ENCODE measurements at places on chromosomes 6 and 20.

GRCh38 chr20:57301026-57301425 is 28.6 kb upstream of the SPO11 start:
- peaks cover under 1% of the 10 kb centered on the region for H3K27me3 ChIP-seq
- no peak overlapping the region for H3K4me3 ChIP-seq
- H3K27ac ChIP-seq: no peak overlapping the region
- H3K36me3 ChIP-seq: no peaks in the 10 kb centered on the region
- no peaks in the 10 kb centered on the region for H3K4me1 ChIP-seq
- DNase-seq: no peak

DNA sequence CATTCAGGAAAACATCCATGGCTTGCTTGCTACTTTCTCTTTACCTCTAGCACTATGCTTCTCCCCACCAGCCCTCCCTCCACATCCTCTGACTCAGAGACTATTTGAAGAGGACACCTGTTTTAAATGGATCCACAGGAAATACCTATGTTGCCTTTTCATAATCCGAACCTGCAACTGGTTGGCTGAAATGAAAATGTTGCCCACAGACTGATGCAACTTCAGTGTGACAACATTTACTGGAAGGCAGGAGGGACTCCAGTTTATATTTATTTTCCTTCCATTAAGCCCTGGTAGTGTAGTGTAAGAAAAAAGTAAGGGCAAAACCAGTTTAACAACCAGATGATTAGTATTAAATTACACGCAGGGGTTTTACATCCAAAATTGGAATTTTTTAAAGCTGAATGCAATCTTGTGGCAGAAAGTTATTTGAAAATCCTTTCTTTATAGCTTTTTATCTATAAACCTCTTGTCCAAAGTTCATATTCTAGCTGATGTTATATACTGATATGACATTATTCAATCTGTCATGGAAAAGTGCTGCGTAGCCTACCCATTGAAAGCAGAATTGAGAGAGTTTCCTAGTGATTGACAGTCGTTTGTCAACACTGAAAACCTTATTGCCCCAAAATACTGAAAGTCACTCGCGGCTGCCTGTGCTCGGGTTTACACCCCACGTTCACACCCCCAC is 881 bp upstream of the AIG1 start:
- H3K4me3 ChIP-seq: peak overlapping the region; percentile 88
- H3K36me3 ChIP-seq: no peaks in the 10 kb centered on the region
- peak overlapping the region; percentile 96 for H3K27ac ChIP-seq
- no peaks in the 10 kb centered on the region for H3K27me3 ChIP-seq
- DNase-seq: peak; percentile 73
- H3K4me1 ChIP-seq: peaks cover 28% of the 10 kb centered on the region

GRCh38 chr6:80454197-80454596 is 347.7 kb downstream of the BCKDHB start:
- peak; percentile 25 for DNase-seq
- no peak overlapping the region for H3K4me3 ChIP-seq
- H3K4me1 ChIP-seq: peaks cover 12% of the 10 kb centered on the region
- no peaks in the 10 kb centered on the region for H3K27me3 ChIP-seq
- H3K27ac ChIP-seq: peak overlapping the region; percentile 29

DNA sequence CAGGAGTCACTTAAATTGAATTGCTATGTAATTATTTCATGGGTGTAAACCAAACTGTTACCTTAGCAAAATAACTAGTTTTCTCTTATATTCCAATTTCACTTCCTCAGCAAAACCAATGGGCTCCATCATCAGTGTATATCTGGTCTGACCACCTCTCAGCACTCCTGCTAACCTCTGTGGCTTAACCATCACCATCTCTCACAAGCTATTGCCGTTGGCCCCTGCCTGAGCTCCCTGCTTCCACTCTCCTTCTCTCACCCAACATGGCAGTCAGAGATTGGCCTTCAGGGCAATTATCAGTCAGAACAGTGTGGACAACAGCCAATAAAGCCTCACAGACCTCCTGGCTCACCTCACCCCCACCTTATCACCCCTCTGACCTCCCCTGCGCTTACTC is 124.0 kb downstream of the CARMIL1 start:
- no peak overlapping the region for H3K27ac ChIP-seq
- no peak overlapping the region for H3K4me3 ChIP-seq
- no peaks in the 10 kb centered on the region for H3K27me3 ChIP-seq
- H3K36me3 ChIP-seq: no peaks in the 10 kb centered on the region
- DNase-seq: no peak

DNA sequence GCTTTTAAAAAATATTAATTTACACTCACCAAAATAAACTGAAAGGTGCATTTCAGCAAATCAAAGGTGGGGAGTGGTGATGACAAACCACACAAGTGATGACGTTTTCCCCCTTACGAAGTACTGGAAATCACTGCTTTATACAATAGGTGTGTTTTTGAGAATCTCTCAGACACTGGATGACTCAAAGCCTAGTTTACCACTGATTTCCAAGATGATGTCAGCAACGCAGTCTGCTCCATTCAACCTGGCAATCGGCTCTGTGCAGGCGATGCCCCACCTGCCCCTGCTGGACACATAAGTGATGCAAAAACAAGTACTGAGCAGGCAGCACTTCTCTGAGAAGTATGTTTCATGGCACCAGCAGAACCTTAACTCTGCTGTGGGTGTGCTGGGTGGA is 114.4 kb downstream of the SOD2 start:
- H3K4me3 ChIP-seq: no peak overlapping the region
- no peaks in the 10 kb centered on the region for H3K36me3 ChIP-seq
- no peaks in the 10 kb centered on the region for H3K4me1 ChIP-seq
- H3K27me3 ChIP-seq: peaks cover 18% of the 10 kb centered on the region
- DNase-seq: no peak

- H3K27ac ChIP-seq: no peak overlapping the region
- no peak overlapping the region for H3K4me3 ChIP-seq
- no peak for DNase-seq
- no peaks in the 10 kb centered on the region for H3K36me3 ChIP-seq
- H3K4me1 ChIP-seq: peaks cover 5% of the 10 kb centered on the region
These were observed 167.9 kb upstream of the MAN1A1 start for GRCh38 chr6:119517428-119517827.

GRCh38 chr6:43706788-43707187 is 19.2 kb upstream of the MRPS18A start:
- no peak overlapping the region for H3K27ac ChIP-seq
- no peaks in the 10 kb centered on the region for H3K36me3 ChIP-seq
- H3K4me1 ChIP-seq: peaks cover 19% of the 10 kb centered on the region
- peaks cover 33% of the 10 kb centered on the region for H3K27me3 ChIP-seq
- DNase-seq: no peak

DNA sequence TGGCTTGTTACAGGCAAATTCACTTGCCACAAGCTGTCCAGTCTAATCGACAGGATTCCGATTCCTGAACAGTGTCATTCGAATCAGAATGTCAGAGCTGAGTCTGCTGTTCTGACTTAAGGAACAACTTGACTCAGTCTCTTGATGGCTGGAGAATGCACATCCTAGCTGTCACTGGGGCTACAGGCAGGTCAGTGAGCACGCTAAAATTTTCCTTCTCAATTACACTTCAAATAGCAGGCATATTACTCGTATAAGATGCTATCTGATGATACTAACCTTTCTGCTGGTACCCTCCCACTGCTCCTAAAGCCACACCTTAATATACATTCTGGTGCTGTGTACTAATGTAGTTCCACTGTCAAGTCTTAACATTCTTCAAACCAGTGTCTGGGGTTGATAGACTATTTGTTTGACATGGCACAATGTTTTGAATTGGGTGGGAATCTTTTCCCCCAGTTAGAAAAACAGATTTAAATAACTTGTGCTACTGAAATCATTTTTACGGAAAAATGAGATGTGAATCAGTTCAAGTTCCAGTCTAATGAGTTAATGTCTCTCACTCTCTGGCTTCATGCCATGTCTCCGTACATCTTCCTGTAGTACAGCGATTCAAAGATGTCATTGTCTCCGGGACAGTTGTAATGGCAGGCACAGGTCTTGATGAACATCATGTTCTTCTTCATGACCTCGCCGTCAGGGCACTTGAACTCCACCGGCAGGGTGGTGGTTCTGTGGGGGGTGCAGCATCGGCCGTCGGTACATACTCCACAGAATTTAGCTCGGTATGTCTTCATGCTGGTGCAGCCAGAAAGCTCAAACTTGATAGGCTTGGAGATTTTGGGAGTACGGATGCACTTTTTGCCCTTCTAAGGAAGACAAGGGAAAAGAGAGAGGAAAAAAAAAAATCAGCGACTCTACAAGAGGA is 2.2 kb downstream of the CCN2 start:
- no peak overlapping the region for H3K4me3 ChIP-seq
- H3K4me1 ChIP-seq: peaks cover 10% of the 10 kb centered on the region
- H3K27me3 ChIP-seq: peaks cover 64% of the 10 kb centered on the region
- no peak for DNase-seq
- H3K27ac ChIP-seq: no peak overlapping the region
- H3K36me3 ChIP-seq: no peaks in the 10 kb centered on the region

DNA sequence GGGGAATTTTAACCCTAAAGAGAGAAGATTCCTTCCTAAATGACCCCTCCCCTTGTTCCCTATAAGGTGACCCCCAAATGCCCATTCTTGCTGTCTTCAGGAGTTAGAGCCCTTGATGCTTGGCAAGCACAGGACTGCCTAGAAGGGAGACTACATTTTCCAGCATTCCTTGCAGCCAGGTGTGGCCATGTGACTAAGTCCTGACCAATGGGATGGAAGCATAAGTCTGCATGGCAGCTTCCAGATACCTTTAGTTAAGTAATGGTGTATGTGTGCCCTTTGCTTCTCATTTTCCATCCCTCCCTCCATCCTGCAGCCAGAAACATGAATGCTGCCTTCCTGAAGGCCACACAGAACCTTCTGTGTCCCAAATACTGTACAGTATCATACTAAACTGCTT is 5.5 kb downstream of the BFSP1 start:
- DNase-seq: peak; percentile 42
- no peaks in the 10 kb centered on the region for H3K36me3 ChIP-seq
- peaks cover 9% of the 10 kb centered on the region for H3K4me1 ChIP-seq
- H3K27me3 ChIP-seq: peaks cover 11% of the 10 kb centered on the region
- H3K27ac ChIP-seq: no peak overlapping the region
- no peak overlapping the region for H3K4me3 ChIP-seq

- H3K36me3 ChIP-seq: no peaks in the 10 kb centered on the region
- H3K27ac ChIP-seq: no peak overlapping the region
- H3K4me1 ChIP-seq: no peaks in the 10 kb centered on the region
- peaks cover 2% of the 10 kb centered on the region for H3K27me3 ChIP-seq
- H3K4me3 ChIP-seq: no peak overlapping the region
These were observed 109.4 kb downstream of the SYNDIG1 start for GRCh38 chr20:24578567-24579415.

DNA sequence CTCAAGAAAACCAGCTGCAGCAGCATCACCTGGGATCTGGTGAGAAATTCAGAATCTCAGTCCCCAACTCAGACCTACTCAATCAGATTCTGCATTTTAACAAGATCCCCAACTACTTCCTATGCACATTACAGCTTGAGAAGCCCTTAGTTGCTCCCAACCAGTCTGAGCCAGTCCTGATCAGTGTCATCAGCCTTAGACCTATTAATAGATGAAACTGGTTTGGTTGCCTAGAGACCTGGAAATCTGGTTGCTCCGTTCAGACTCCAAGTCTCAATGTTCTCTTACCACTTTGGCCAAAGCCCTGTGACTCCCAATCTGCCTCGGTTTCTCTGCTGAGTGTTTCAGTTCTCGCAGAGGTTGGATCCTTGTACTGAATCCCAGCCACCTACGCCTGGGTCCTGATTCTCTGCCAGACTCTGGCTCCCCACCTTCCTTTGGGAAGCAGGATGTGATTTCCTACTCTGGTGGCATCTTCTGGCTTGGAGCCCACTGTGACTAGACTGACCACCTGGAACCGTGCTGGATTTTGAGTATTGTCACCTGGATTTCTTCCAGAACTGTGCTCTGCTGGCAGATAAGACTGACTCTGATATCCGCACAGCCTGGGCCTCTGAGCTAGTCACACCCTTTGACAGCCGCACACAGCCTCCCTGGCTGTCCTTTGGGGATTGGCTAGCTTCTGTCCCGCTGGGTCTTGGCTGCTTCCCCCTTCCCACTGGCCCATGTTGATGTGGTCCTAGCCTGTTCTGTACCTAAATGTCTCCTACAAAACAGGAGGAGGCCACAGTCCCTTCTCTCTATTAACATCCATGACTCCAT is 20.3 kb upstream of the ATXN1 start:
- H3K4me1 ChIP-seq: no peaks in the 10 kb centered on the region
- H3K4me3 ChIP-seq: no peak overlapping the region
- DNase-seq: no peak
- H3K36me3 ChIP-seq: no peaks in the 10 kb centered on the region
- H3K27me3 ChIP-seq: no peaks in the 10 kb centered on the region
- no peak overlapping the region for H3K27ac ChIP-seq

GRCh38 chr6:130513770-130514169 is 148.0 kb downstream of the TMEM200A start:
- H3K27ac ChIP-seq: peak overlapping the region; percentile 92
- no peaks in the 10 kb centered on the region for H3K27me3 ChIP-seq
- peaks cover 14% of the 10 kb centered on the region for H3K36me3 ChIP-seq
- peaks cover 68% of the 10 kb centered on the region for H3K4me1 ChIP-seq

DNA sequence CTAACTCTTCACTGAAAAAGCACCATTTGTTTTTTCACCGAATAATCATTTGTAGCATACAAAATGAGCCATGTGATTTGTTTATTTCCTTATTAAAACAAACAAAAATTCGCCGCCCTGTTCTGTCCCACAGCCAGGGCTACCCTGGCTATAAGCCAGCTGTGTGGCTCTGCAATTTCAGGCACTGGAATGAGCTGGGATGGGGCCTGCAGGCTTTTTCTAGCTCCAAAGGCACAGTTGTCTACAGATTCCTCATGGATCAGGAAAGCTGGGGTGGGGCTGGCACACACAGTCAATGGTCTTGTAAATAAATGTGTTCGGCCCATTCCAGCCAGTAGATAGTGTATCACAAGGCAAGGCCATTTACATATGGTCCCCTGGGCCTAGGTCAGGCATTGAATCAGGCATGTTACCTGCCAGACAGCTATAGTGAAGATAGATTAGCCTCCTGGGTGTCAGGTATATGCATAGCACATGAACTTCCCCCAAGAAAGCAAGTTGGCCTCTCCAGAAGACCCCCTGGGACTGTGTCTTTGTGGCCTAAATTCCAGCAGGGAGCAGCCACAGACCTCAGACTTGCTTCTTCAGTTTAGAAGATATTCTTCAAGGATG is 608.9 kb downstream of the MAFB start:
- no peaks in the 10 kb centered on the region for H3K4me1 ChIP-seq
- no peak overlapping the region for H3K4me3 ChIP-seq
- H3K27me3 ChIP-seq: no peaks in the 10 kb centered on the region
